Kidney tubule cell (primary cell): ENCODE measurements at places on chromosomes 2 and 18.

- peak; percentile 82 for DNase-seq
These were observed 112.3 kb downstream of the MEP1B start for GRCh38 chr18:32301976-32302743.

GRCh38 chr2:23077596-23077995 lies 307.4 kb upstream of the KLHL29 start:
- DNase-seq: peak; percentile 50

DNA sequence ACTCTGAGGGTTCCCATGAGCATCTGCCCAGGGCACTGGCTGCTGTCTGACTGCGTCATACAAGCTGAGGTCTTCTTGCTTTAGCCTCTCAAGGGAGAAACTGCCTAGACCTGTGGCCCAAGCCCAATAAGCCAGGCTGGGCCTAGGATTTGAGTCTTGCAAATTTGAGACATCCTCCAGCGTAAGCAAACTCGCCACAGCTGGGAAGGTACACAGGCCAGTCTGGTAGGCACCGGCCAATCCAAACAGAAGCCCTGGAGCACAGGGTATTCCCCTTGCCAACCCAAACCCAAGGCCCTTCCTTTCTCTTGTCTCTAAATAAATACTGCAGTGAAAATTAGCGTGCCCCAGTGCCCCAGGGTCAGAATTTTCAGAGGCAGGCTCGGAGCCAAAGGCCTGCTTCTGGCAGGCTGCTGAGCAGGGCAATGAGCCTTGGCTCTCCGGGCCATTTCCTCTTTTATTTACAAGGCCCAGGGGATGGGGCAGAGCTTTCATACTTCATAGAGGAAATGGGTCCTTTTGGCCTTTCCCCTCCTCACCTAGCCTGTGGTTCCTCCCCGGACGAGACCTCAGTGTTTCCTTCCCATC lies 33.3 kb downstream of the POLR1A start:
- peak; percentile 42 for DNase-seq

DNA sequence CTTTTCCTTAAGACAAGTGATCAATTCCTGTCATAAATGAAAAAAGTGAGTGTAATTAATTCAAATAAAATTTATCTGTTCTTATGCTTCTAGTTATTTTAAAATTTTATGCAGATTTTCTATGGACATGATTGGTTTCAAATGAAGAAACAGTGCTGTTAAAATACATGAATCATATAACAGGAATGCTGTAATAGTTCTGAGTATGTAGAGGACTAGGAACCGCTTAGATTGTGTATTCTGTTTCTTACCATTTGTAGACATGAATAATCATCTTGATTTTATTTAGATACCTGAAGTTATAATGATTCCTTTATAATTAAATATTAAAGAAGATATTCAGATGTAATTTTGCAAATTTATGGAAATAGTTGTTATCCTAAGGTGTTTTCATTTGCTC lies 3.5 kb downstream of the ACTR2 start:
- DNase-seq: peak; percentile 50

DNA sequence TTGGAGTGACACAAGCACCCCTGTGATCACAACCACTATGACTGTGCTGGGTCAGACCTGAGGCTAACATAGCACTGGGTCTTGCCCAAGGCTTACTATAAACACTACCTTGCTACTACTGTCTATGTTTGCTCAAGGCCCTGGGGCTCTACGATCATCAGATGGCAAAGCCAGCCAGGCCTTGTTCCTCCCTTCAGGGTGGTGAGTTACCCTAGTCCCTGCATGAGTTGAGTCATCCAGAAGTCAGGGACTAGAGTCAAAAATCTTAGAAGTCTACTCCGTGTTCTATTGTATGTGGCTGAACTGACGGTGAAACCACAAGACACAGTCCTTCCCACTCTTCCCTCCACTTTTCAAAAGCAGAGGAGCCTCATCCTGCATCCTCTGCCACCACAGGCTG lies 551.2 kb upstream of the FSIP2 start:
- peak; percentile 1 for DNase-seq

GRCh38 chr2:233691443-233692433 lies 952 bp upstream of the UGT1A6 start:
- peak; percentile 78 for DNase-seq

- DNase-seq: no peak
These were observed 5.7 kb upstream of the NOSTRIN start for GRCh38 chr2:168796583-168797285.

DNA sequence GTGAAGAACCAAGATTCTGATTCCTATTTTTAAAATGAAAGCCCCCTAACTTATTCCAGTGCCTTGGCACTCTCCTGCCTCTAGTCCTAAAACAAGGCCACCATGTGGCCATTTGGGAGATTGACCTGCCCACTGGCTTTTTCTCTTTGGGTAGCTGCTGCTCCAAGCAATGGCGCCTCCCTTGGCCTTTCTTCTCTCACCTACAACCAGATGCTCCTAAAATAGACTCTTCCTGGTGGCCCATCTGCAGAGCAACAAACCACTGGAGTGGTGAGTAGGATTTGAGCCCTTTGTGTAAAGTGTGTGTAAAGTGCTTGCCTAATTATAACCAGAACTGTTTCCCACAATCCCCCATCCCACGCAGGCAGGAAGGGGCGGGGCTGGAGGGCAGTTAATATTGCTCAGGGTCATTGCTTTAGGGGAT lies 114.2 kb downstream of the FHOD3 start:
- peak; percentile 60 for DNase-seq

DNA sequence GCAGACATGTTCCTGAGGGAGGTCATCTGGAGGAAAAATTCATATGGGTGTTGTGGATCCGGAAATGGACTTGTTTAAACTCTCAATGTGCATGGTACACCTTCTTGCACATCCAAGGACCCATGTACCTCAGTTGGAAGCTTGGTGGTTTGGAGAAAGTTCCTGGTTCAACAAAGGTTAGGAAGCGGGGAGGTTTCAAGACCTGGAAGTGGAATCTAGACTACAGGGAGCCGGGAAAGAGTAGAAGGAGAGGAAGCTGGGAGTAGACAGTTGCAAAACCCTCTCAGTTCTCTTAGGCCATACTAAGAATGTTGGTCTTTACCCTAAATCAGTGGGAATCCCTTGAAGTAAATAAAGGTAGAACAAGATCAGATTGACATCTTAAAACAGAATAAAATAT lies 209.8 kb upstream of the SPOPL start:
- no peak for DNase-seq

DNA sequence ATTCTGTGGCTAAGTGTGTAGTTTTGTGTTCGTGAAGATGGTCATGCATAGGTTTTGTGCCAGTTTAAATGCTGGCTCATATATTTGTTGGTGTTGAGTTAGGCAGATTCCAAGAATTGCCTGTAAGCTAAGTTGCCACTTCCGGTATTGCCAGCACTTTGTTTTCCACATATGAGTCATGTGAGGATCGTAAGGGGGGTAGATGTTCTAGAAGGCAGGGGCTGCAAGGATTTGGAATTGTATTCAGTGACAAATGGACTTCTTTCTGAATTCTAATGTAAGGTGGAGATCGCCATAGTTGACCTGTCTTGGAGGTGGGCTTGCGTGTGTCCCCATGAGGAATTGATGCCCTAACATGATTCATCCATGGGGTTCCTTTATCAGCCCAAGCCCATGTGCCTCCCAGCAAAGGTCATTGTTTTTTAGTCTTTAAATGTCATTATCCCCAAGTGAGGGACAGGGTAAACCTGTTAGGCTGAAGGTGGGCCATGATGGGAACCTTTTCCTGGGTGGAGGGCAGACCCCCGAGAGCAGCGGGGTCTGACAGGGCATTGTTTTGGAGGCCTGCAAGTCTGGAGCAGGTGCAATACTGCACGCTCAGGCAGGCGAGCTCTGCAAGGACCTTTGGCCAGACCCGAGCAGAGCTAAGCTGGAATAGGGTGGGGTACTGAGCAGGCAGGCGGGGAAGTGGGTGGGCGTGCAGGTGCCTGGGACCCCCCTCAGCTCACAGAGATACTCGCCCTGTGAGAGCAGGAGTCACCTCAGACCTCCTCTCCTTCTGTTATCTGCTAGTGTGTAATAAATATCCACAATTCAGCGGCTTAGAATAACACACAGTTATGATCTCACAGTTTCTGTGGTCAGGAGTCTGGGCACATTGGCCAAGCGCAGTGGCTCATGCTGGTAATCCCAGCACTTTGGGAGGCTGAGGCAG lies 77.4 kb downstream of the LRRFIP1 start:
- peak; percentile 72 for DNase-seq

DNA sequence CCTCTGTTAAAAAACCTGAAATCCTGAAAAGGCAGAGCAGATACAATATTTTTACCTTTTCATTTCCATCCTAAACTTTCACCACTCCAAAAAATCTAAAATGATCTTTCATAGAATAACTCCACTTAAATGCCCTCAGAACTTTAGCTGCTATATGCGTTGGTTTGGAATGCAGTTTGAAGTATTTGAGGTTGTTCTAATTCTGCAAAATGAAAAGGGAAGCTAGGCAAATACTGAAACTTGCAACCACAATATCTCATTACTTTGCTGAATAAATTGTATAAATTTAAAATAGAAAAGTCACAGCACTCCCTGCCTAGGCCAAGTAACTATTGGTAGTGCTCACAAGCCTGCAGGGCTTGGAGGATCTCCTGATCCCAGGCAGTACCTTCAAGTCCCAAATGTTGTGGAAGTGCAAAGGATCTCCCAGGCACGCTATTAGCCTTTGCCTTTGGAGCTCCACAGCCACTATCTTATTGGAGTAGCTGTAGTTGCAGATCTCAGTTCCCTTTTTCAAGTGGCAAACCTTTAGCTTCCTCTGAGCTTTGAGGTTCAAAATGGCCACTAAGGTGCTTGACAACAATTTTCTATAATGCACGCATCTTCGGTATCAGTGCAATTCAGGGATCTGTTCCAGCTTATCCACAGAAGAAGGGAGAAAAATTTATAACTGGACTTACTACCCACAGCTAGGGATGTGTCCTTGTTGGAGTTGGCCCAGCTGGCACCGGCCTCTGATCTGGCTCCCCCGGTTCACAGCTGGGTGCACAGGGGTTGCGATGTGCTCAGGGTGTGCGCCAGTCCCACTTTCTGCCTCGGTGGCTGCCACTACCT lies 43.4 kb upstream of the ANKRD62 start:
- peak; percentile 23 for DNase-seq

GRCh38 chr18:42778445-42779042 lies 336.9 kb downstream of the RIT2 start:
- no peak for DNase-seq

DNA sequence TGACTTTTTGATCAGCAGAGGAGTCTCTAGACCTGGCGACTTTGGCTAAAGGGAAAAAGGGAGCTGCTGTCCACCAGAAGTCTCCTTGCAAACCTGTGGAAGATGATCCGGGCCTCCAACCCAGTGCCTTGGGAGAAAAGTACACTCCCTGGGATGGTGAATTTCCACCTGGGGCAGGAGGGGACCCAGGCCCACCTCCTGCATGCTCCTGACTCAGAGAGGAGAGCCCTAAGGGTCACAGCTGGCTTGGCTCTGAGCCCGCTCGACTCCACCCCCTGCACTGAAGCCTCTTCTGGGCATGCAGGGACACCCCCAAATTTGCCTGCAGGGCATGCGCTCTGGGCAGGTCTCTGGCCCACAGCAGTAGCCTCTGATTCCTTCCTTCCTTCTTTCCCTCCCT lies 66.5 kb downstream of the PDCL3 start:
- no peak for DNase-seq

DNA sequence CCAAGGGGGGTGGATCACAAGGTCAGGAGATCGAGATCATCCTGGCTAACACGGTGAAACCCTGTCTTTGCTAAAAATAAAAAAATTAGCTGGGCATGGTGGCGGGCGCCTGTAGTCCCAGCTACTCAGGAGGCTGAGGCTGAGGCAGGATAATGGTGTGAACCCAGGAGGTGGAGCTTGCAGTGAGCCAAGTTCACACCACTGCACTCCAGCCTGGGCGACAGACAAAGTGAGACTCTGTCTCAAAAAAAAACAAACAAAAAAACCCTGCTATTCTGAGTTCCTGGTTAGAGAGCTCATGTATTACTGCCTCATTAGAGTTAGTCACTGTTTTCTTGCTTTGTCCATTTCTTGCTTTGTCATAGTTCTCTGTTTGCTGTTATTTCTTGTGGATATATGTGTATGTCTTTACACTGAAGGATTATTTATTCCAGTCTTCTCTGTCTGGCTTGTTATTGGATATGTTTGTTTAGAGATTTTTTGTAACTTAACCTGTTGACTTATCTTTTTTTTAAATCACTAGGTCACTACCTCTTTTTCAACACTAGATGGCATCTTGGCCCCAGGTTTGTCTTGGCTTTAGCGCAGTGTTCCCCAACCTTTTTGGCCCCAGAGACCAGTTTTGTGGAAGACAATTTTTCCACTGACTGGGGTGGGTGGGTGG lies 17.0 kb downstream of the TTLL4 start:
- peak; percentile 48 for DNase-seq

GRCh38 chr2:187693923-187694322 lies 139.7 kb upstream of the TFPI start:
- no peak for DNase-seq

GRCh38 chr2:108236676-108237335 lies 3.0 kb upstream of the SULT1C3 start:
- DNase-seq: no peak

DNA sequence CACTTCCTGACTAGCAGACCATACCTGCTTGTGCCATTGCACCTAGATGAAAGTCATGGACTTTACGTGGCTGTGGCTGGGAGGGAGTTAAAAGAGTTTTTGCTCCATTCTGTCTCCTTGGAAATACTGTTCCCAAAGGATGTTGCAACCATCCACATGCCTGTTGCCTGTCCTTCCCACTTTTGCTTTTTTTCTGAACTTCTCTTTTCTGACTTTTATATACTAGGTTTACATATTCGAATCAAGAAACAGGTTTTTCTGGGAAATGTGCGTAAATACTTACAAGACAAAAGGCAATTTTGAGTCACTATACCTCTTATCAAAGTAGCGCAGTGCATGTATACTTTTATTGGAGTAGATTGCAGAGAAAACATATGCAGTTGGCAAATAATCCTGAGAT lies 244.8 kb downstream of the PRKCE start:
- no peak for DNase-seq

DNA sequence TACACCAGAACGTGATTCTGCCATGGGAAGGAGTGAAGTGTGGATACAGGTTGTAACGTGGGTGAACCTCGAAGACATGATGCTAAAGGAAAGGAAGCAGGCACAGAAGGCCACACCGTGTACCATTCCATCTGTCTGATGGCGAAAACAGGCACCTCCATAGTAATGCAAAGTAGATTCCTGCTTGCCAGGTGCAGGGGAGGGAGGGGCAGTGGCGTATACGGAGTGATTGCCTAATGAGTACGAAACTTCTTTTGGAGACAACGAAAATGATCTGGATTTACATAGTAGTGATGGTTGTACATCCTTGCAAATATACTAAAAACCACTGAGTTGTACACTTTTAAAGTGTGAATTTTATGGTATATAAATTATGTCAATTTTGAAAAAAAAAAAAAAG lies 106.7 kb downstream of the GBX2 start:
- DNase-seq: no peak

GRCh38 chr2:202084265-202084664 lies 11.2 kb downstream of the KIAA2012 start:
- DNase-seq: no peak
